A673 (cell line): ENCODE measurements at places on chromosomes 2 and 18. TPM values are rescaled to one million over a fixed set of nuclear protein-coding genes. Genes with fewer than 3 reads are reported as not detected.

- H3K4me3 ChIP-seq, result no peak overlapping the region
- H3K4me1 ChIP-seq, result no peaks in the 10 kb centered on the region
- DNase-seq, result no peak
- no peaks in the 10 kb centered on the region for H3K36me3 ChIP-seq
- H3K27ac ChIP-seq, result no peak overlapping the region
These were observed 66.1 kb downstream of the GYPC start for GRCh38 chr2:126722081-126722480.

GRCh38 chr2:23617811-23618215 lies 232.8 kb downstream of the KLHL29 start:
- no peaks in the 10 kb centered on the region for H3K27me3 ChIP-seq
- H3K4me1 ChIP-seq, result peaks cover 9% of the 10 kb centered on the region
- H3K27ac ChIP-seq, result no peak overlapping the region

Gene LYG2
- not detected in 2 replicates for total RNA-seq

Gene SERPINB7
- 12.2 and 12.8 TPM in 2 replicates for total RNA-seq

Gene CYP27A1
- 1.2 TPM in 2 replicates for total RNA-seq

Gene LRP1B
- total RNA-seq, result 9.9 and 11.0 TPM in 2 replicates

Gene FARP2
- total RNA-seq, result 53.3 and 72.1 TPM in 2 replicates

- DNase-seq, result no peak
- H3K4me3 ChIP-seq, result no peak overlapping the region
- H3K27ac ChIP-seq, result no peak overlapping the region
- H3K36me3 ChIP-seq, result no peaks in the 10 kb centered on the region
- H3K27me3 ChIP-seq, result no peaks in the 10 kb centered on the region
These were observed 92.6 kb upstream of the TMEM18 start for GRCh38 chr2:769771-770170.

DNA sequence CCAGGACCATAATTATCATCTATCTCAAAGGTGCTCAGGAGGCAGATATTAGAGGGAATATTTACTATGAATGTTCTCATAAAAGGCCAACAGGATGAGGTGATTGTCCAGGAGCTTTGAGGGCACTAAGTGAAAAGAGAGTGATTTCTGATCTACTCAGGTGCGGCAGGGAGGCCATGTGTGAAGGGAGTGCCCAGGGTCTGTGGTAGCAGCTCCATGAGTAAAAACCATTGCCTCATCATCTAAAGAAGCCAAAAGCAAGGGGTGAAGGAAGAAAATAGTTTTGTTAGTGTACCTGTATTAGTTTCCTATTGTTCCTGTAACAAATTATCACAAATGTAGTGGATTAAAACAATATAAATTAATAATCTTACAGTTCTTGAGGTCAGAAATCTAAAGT lies 22.5 kb downstream of the RND3 start:
- no peaks in the 10 kb centered on the region for H3K27me3 ChIP-seq
- H3K27ac ChIP-seq, result no peak overlapping the region
- no peak overlapping the region for H3K4me3 ChIP-seq
